ENCODE measurements at places on chromosomes 6 and 20. TPM values are rescaled to one million over a fixed set of nuclear protein-coding genes. Genes with fewer than 3 reads are reported as not detected.

Gene PNLDC1
- 0.97 TPM for total RNA-seq

Gene CCM2L
- total RNA-seq, result not detected

Gene FAM83C
- total RNA-seq, result not detected

Gene HUS1B
- 2.1 TPM for total RNA-seq

Gene GSTA3
- total RNA-seq, result not detected

Gene RSPH4A
- 0.14 TPM for total RNA-seq

Gene GRM1
- total RNA-seq, result not detected

Gene COX4I2
- not detected for total RNA-seq

All from activated CD4-positive, alpha-beta T cell treated with anti-CD3 and anti-CD28 coated beads, Interleukin-2, amount 10 ng/mL, durations not matched to agents 24 days and 14 days (primary cell).